ENCODE measurements at places on chromosomes 1 and 21. TPM values are rescaled to one million over a fixed set of nuclear protein-coding genes. Genes with fewer than 3 reads are reported as not detected.

Gene PCP4
- not detected for total RNA-seq

Gene FAM3B
- 18.2 TPM for total RNA-seq

Gene SETD4
- 12.0 TPM for total RNA-seq

Gene S100A1
- total RNA-seq = 0.33 TPM

Gene LCK
- total RNA-seq = 3.8 TPM

Gene S100A5
- total RNA-seq = not detected

Gene OR2L2
- total RNA-seq = not detected

Gene CLDN8
- not detected for total RNA-seq

Gene KCNA2
- total RNA-seq = 0.08 TPM

Gene MATN1
- 0.19 TPM for total RNA-seq

Gene AVPR1B
- not detected for total RNA-seq

Gene ELF3
- 38.7 TPM for total RNA-seq

Gene RPTN
- total RNA-seq = not detected

DNA sequence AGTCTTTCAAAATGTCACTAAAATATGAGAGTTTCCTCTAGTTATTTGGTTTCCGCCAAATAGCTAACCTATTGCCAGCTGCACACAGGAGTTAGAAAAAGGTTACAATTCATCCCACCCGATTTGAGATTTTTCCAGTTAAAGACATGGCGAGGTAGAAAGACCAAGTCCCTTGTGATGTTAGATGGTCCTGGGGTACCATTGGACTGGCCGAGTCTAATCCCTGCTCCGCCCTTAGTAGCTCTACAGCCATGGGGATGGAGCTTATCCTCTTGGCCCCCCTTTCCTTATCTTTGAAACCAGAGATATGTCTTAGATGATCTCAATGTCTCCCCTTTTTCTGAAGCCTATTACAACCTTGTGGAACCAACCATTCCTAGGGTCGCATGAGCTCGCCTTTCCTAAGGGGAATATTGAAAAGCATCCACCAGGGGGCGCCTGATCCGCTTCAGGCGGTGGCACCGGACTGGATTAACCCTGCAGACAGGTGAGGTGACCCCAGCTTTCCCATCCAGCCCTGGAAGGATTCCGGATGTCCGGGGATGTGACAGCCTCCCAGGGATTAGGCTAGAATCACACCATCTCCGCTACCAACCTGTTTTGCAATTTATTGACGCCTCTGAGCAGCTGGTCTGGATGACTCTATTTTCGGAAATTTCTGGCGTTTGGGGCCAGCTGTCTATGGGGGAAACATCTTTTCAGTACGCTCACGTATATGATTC, 68.3 kb upstream of the SIM2 start:
- peak; percentile 77 for DNase-seq
- H3K27ac ChIP-seq = no peak overlapping the region
- no peaks in the 10 kb centered on the region for H3K27me3 ChIP-seq
- no peaks in the 10 kb centered on the region for H3K4me1 ChIP-seq
- no peaks in the 10 kb centered on the region for H3K36me3 ChIP-seq

GRCh38 chr1:81453367-81453703, 347.4 kb upstream of the ADGRL2 start:
- H3K27ac ChIP-seq = no peak overlapping the region
- no peaks in the 10 kb centered on the region for H3K36me3 ChIP-seq
- H3K4me1 ChIP-seq = no peaks in the 10 kb centered on the region
- DNase-seq = no peak
- H3K4me3 ChIP-seq = no peak overlapping the region

DNA sequence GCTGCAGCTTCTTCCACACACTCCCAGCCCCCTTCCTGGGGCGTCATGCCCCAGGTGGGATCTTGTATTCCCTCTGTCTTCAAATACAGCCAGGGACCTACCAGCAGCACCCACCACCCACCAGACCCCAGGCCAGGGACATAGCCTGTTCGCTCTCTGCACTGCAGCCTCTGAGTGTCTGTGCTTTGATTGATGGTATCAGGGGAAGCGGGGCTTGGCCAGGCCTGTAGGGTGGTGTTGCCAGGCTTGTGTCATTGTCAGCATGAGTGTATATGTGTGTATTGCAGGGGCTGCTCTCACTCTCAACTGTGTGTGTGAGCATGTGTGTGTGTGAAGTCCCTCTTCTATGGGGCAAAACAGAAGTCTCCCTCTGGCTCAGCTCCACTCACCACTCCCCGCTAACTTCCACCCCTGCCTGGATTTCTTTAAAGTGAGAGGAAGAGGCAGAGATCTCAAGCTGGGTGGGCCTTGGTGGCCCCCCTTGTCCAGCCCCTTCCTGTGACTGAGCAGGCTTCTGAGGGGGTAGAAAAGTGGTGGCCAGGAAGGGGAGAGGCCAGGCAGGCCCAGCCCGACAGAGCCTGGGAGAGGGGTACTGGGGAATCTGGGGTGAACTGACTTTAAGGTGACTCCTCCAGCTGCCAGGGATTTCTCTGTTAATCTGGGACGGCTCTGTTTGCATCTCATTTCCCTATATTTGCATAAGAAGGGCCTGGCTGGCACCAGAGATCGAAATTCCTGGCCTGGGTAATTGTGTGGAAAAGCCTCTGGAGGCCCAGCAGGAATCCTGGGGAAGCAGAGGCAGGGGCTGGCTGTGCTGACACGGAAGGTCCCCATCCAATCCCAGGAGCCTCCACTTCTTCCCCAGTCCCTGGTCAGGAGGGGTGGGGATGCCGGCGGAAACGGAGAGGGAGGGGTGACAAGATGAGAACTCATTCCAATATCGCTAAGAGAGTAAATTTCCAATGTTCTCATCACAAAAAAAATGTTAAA, 18.6 kb upstream of the ADGRB2 start:
- no peaks in the 10 kb centered on the region for H3K36me3 ChIP-seq
- no peaks in the 10 kb centered on the region for H3K4me1 ChIP-seq
- H3K27me3 ChIP-seq = no peaks in the 10 kb centered on the region
- H3K4me3 ChIP-seq = no peak overlapping the region
- H3K27ac ChIP-seq = no peak overlapping the region
- DNase-seq = no peak

- H3K27ac ChIP-seq = no peak overlapping the region
- H3K4me3 ChIP-seq = no peak overlapping the region
- H3K36me3 ChIP-seq = no peaks in the 10 kb centered on the region
Measured at GRCh38 chr1:160826546-160826945, 30.6 kb downstream of the LY9 start.

GRCh38 chr1:32636914-32637645, 13.3 kb downstream of the ZBTB8OS start:
- no peak overlapping the region for H3K4me3 ChIP-seq
- H3K27ac ChIP-seq = no peak overlapping the region
- peaks cover 12% of the 10 kb centered on the region for H3K36me3 ChIP-seq
- H3K27me3 ChIP-seq = no peaks in the 10 kb centered on the region
- DNase-seq = no peak

DNA sequence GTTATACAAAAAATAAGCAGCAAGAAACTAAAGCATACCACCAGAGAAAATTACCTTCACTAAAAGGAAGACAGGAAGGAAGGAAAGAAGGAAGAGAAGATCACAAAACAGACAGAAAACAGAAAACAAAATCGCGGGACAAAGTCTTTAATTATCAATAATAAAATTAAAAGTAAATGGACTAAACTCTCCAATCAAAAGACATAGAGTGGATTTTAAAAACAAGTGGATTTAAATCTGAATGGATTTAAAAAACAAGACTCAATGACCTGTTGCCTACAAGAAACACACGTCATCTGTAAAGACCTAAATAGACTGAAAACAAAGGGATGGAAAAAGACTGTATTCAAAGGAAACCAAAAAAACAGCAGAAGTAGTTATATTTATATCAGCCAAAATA, 75.7 kb upstream of the MAGI3 start:
- no peak overlapping the region for H3K27ac ChIP-seq
- DNase-seq = no peak
- no peaks in the 10 kb centered on the region for H3K4me1 ChIP-seq

GRCh38 chr1:25148673-25149300, 83.5 kb downstream of the SYF2 start:
- no peak for DNase-seq
- no peaks in the 10 kb centered on the region for H3K27me3 ChIP-seq
- no peak overlapping the region for H3K27ac ChIP-seq
- H3K4me3 ChIP-seq = no peak overlapping the region
- H3K4me1 ChIP-seq = no peaks in the 10 kb centered on the region

DNA sequence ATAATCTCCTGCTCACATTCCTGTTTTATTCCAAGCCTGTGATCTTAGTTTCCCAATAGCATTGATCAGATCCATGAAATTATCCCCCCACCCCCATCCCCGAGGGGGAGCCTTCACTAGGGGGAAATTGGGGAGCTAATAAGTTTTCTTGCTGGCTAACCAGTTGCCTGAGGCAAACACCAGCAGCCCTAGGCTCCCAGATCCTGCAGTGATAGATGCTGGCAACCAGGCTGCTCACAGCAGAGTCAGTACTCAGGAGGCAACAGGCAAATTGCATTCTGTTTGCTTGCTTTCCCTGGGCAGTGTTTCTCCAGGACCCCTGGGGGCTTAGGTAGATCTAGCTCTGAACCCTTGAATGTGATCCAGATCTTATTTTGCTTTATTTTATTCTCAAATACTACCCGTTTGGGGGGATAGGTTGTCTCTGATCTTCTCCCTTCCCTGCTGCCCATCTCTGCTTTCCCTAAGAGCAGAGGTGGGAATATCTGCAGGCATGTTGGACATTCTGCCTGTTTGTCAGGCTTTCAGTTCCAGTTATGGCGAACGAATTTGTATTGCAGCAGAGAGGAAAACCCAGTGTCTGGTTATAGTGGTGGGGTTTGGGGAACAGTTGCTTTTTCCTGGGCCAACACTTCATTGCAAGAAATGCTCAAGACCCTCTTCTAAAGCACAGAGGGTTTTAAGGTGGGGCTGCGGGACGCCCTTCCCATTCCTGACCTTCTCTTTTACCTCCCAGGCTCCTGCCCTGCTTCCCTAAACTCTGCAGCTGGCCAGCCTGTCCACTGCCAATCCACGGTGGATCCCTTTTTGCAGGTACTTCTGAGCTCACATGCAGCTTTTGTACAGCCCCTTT, 289.8 kb upstream of the PLXNA2 start:
- H3K4me3 ChIP-seq = no peak overlapping the region
- no peak overlapping the region for H3K27ac ChIP-seq
- H3K4me1 ChIP-seq = no peaks in the 10 kb centered on the region
- no peaks in the 10 kb centered on the region for H3K27me3 ChIP-seq

DNA sequence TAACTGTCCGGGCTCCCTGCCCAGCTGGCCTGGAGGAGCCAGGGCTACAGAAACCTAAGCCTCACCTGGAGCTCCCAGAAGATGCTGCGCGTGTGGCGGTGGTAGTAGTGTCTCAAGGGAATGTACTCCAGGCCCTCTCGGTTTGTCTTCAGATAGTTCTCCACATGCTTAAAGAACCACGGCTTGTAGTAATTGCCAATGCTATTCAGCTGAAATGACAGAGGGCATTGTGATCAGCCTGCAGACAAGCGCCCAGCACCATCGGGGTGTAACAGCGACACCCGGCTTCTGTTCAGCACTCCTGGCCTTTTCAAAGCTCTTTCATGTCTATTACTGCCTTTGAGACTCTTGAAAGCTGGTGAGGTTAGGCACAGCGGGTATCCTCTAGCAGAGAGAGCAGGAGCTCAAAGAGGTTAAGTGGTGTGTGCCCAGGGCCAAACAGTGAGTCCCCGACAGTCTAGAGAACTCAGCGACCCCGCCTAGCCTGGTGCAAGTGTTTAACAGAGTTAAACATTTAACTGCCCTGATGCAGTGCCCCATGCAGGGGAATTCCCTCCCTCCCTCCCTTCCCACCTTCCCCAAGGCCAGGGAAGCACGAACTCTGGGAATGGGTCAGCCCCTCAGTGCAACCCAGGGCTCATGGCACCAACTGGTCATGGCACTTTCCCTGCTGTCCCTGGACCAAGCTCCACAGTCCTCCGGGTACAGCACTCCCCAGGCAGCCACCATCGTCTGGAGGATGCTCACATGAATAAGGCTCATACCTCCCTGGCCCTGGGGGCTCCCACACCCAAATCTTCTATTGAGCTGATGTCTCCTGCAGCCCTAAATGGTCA, 21.5 kb downstream of the DHCR24 start:
- H3K27ac ChIP-seq = peak overlapping the region; percentile 83
- peaks cover 37% of the 10 kb centered on the region for H3K36me3 ChIP-seq
- no peaks in the 10 kb centered on the region for H3K27me3 ChIP-seq
- peak overlapping the region; percentile 57 for H3K4me3 ChIP-seq

DNA sequence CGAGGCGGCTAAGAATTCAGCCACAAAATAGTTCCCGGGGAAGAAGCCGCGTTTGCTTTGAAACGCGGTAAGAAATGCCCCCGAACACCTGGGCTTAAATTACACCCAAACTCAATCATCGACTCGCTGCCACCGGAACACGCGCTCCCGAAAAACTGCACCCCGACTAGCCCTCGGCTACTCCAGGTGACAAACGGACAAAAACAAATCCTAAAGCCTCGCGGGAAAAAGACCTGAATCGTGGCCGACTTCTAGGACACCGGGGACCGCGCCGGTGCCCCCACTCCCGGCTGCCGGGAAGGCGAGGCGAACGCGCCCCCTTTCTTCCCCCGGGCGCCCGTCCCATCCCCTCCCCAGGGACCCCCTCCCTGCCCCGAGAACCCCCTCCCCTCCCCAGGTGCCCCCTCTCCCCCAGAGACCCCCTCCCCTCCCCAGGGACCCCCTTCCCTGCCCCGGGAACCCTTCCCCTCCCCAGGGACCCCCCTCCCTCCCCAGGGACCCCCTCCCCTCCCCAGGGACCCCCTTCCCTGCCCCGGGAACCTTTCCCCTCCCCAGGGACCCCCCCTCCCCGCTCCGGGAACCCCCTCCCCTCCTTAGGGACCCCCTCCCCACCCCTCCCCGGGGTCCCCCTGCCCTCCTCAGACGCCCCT, 628 bp downstream of the C1orf159 start:
- no peaks in the 10 kb centered on the region for H3K36me3 ChIP-seq
- peak; percentile 35 for DNase-seq
- H3K27ac ChIP-seq = no peak overlapping the region
- peaks cover 5% of the 10 kb centered on the region for H3K4me1 ChIP-seq
- H3K4me3 ChIP-seq = peak overlapping the region; percentile 72

- H3K27ac ChIP-seq = no peak overlapping the region
- H3K4me1 ChIP-seq = no peaks in the 10 kb centered on the region
- no peaks in the 10 kb centered on the region for H3K36me3 ChIP-seq
- DNase-seq = no peak
Measured at GRCh38 chr1:3441410-3441847, 13.0 kb upstream of the ARHGEF16 start.

- H3K27ac ChIP-seq = no peak overlapping the region
- H3K4me3 ChIP-seq = no peak overlapping the region
- no peaks in the 10 kb centered on the region for H3K36me3 ChIP-seq
- no peaks in the 10 kb centered on the region for H3K27me3 ChIP-seq
- no peak for DNase-seq
Measured at GRCh38 chr21:26815197-26815596, 30.0 kb downstream of the ADAMTS1 start.

DNA sequence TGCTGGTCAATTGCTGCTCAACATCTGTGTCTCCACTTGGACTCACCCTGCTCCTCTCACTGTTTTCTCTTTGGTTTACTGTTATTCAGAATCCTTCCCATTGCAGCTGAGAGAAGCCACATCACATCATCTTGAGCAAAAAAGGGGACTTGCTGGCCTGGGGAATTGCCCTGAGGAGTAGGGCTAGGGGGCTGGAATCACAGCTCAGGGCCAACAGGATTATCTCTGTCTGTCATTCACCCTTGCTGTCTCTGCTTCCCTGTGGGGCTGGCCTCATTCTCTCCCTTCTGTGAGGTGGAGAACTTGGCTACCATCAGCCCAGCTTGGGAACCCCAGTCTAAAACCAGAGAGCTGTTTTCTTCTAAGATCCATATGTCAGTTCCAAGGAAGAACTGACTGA, 140.7 kb upstream of the WNT4 start:
- DNase-seq = peak; percentile 5
- H3K4me1 ChIP-seq = no peaks in the 10 kb centered on the region
- H3K4me3 ChIP-seq = no peak overlapping the region
- no peak overlapping the region for H3K27ac ChIP-seq
- H3K27me3 ChIP-seq = no peaks in the 10 kb centered on the region
- H3K36me3 ChIP-seq = no peaks in the 10 kb centered on the region
